ENCODE measurements at places on chromosomes 13 and 19.
A peak's percentile ranks its signal among the peaks of the same experiment; 100 is the strongest.

DNA sequence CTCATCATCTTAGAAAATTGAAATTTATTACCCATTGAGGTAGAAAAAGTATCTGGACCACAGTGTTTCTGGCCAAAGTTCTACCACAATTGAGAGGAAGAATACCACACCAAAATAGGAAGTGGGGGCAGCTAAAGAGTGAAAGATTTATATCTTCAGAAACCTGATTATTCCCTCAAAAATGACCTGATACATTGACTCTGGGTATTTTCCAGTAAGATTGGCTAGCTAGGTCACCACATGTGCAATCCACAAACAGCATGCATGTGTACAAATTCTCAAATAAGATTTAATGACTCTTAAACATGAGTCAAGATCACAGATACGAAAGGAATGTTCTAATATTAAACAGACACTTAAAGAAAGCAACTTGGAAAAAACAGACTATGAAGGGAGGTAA, 1516.2 kb upstream of the PCDH20 start:
- no peak for DNase-seq

DNA sequence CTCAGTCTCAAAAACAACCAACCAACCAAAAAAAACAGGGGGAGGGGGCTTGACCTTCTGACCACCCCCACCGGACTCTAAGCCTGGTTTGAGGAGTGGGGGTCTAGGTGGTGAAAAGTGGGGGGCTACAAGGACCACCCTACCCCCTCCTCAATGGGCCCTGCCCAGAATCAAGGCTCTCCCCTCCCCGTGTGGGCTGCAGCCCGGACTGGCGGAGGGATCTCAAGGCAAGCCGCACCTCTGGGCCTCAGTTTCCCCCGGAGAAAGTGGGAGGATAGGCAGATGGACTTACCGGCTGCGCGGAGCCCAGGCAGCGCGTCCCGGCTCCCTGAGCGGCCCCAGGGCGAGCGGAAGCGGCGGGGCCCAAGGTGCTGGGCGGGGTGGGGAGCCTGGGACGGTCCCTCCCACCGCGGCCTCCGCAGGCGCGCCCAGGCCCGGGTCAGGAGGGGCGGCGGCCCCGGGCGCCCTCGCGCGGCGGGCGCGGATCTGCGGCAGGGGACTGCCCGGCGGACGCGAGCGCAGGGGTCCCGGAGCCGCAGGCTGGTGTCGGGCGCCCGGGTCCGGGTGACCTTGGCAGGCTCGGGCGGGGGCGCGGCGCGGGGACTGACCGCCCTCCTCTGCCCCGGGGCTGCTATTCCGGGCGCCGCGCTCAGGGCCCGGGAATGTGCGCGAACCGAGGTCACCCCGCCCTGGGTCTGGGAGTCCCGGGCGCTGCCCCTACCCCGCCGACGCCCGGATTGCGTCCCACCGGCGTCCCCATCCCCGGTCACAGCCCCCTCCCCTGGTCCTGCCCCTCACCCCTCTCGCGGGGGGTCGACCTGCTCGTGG, at the start of gene ADAMTSL5:
ADAMTSL5 (minus strand) TSS at position 349 of the 828 bp plus-strand sequence. CDS start 2,076 bp downstream, outside the sequence.
- peak; percentile 80 for DNase-seq

DNA sequence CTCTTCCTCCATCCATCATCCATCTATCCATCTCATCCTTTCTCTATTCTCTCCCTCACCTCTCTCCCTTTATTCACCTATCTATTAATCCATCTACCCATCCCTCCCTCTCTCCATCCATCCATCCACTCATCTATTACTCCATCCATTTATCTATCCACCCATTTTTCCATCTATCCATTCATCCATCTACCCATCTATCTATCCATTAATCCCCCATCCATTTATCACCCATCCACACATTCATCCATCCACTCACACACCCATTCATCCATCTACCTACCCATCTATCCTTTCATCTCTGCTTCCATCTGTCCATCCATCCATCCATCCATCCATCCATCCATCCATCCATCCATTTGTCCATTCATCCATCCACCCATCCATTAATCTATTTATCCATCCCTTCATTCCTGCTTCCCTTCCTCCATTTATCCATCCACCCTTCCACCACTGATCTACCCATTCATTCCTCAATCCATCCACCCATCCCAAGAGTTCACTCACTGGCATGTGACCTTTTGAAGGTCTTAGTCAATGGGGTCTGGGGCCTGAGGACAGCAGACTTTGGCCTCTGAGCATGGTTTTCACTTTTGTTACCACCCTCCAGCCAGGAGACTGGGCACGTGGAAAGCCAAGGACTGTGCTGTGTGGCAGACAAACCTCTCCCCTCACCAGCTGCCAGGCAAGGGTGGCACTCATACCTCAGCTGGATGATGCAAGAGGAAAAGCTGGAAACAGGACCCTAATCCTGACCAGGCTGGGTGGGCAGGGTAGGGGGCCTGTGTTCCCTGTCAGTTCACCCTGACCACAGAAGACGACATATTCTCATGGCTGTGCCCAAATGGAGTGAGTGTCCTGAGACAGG, 126.7 kb downstream of the URI1 start:
- no peak for DNase-seq

GRCh38 chr13:101425623-101426022, 9.3 kb upstream of the NALCN start:
- DNase-seq: no peak

GRCh38 chr13:21014502-21015170, 46.8 kb downstream of the LATS2 start:
- no peak for DNase-seq

GRCh38 chr13:28137596-28137995, 749 bp upstream of the PAN3 start:
- DNase-seq: no peak

- no peak for DNase-seq
Measured at GRCh38 chr13:46207828-46208227, 3.9 kb upstream of the LRRC63 start.

- no peak for DNase-seq
Measured at GRCh38 chr13:86476656-86477055, 677.4 kb upstream of the SLITRK6 start.

DNA sequence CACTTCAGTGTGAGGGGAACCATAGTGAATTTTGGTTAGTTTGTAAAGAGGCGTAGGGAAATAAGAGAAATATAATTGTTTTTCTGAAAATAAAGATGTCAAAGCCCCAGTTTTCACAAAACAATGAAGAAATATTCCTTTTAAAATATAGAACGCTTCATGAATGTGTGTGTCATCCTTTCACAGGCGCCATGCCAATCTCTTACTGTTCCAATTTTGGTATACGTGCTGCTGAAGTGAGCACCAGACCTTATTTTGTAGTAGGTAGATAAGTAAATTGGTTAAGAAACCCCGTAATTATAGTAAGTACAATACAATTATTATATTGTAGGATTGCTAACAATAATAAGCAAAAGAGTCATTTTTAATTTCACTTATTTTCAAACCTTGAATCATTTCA, 43.3 kb downstream of the NAA16 start:
- DNase-seq: no peak

DNA sequence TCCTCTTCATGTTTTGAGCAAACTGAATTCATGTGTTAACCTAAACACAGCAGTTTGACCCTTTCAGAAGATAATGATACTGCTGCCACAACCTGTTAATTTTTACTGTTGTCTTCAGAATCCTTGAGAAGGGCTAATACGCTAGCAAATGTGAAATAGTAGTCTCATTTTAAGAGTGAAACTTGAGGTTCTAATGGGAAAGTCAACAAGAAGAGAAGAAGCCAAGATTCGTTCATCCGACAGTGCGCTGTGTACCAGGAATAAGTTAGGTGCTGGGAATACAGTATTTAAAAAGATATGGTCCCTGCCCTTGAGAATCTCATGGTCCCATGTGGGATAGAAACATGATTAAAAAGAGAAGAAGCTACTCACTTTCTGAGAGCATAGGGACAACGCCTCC, 134.4 kb downstream of the KL start:
- no peak for DNase-seq

GRCh38 chr19:44848036-44848811, 2.1 kb downstream of the NECTIN2 start:
- DNase-seq: no peak

DNA sequence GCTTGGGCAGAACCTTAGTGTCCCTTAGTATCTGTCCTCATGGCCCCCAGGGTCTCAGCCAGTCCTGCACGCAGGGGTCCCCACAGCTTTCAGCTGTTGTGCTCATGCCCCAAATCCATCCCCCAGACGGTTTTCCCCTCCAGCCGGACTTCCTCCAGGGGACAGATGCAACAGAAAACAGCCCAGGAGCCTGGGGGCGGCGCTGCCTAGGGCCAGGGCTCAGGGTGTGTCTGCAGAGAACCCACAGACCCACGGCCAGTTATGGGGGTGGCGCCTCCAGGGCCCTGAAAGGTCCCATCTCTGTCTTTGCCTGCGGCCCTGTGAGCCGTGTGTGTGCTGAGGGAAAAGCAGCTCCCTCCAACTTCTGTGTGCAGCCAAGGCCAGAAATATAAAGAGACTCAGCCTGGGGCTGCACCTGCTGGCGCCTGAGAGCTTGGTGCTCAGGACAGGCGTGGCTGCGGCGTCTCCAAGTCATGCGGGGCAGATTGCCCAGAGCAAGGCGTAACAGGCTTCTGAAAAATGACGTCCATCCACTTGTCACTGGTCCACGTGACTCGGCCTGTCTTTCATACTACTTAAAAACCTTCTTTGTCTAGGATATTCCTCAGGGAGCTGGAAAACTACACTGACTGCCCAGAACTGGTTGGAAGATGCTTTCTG, 22.1 kb upstream of the F7 start:
- no peak for DNase-seq

DNA sequence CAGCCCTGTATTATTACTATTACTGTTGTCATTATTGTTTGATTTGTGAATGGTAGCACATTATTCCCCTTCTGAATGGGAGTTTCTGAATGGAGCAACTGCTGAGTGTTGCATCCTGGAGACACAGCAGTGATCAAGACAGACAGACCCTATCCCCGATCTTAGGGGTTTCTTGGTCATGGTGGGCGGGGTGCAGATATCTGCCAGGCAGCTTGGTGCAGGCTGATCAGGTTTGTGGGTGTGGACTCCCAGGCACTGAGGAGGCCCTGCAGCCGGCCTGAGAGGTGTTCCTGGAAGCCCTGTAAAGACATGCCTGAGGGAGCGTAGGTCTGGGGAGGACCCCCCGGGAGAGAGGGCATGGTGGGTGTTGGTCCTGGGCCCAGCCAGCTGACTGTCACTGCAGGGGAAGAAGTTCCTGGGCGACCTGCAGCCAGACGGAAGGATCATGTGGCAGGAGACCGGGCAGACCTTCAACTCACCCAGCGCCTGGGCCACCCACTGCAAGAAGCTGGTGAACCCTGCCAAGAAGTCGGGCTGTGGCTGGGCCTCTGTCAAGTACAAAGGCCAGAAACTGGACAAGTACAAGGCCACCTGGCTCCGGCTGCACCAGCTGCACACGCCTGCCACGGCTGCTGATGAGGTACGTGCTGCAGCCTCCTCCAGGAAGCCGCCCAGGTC, 2.1 kb downstream of the MPND start:
- DNase-seq: no peak

DNA sequence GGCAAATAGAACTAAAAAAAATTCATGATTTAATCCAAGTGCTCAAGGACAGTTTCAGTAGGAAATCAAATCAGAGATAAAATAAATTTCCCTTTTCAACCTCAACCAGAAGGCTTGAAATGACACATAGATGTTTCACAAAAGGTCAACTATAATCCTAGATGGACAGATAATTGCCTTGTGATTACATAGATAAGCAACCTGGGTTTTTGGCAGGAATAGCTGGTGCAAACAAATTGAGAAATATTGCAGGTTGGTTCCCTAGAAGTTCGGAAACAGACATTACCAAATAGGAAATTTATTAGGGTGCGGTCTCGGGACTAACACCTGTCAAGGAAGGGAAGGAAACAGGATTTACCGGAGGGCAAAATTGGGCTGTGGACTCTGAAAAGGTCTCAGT, 497.5 kb downstream of the COG6 start:
- DNase-seq: no peak

- DNase-seq: no peak
Measured at GRCh38 chr13:81778350-81778749, 1437.4 kb upstream of the SPRY2 start.

- no peak for DNase-seq
Measured at GRCh38 chr13:29948244-29948643, 97.8 kb upstream of the UBL3 start.

DNA sequence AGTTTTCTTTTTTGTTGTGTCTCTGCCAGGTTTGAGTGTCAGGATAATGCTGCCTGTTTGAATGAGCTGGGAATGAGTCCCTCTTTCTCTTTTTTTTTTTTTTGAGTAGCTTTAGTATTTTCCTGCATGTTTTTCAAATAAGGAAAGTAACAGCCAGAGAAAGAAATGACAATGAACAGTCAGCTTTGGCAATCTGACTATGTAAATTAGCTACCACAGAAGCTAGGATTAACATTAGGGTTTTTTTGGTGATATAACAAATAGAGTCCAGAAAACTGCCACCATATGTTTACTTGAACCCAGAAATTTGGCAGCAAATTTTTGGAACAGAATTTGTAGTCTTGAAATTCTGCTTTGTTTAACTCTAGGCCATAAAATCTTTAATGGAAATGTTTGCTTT, 50.5 kb downstream of the SGCG start:
- no peak for DNase-seq

GRCh38 chr13:65603160-65603559, 1627.0 kb downstream of the PCDH9 start:
- no peak for DNase-seq

DNA sequence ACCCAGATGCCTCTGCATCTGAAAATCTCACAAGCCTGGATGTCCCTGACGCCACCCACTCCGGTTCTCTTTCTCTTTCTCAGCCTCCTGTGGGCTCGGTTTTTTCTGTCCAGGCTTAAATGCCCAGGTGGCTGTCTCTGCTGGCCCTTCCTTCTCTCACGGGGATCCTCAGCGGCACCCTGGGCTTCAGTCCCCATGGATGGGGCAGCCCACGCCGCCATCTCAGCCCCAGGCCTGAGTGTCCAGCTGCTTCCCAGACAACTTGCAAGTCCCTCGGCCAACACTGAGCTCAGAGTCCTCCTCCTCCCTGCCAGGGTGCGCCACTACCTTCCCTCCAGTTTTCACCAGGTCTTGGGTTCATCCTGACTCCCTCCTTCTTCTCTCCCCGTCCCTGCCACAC, 6.4 kb downstream of the FBN3 start:
- DNase-seq: no peak

DNA sequence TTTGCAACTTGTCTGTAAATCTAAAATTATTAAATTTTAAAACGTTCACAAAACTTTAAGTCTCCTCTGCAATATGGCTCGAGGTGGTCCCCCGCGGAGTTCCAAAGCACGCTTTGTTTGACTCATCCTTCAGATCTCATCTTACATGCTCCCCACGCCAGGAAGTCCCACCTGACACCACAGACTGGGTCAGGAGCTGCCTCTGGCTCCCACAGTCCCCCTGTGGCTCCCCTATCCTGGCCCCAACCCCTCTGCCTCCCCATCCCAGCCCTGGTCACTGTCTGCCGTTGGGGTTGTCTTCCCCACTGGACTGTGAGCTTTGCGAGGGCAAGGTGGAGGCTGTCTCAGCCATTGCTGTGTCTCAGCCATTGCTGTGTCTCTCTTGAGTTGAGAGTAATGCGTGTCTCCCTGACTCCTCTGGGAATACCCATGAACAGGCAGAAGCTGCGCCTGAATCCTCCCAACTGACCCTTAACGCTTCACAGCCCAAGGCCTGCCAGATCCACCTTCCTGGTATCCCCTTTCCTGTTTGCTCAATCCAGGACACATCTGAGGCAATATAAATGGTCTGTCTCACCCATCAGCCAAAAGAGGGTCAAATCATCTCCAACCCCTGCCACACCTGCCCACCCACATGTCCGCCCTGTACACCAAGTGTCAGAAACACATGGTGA, 15.9 kb downstream of the DYRK1B start:
- DNase-seq: no peak

GRCh38 chr19:13082192-13083007, 20.3 kb downstream of the LYL1 start:
- DNase-seq: no peak

Measured in activated CD4-positive, alpha-beta T cell treated with anti-CD3 and anti-CD28 coated beads for 48 hours (primary cell).